ENCODE measurements at places on chromosomes 13 and 19. TPM values are rescaled to one million over a fixed set of nuclear protein-coding genes. Genes with fewer than 3 reads are reported as not detected.

DNA sequence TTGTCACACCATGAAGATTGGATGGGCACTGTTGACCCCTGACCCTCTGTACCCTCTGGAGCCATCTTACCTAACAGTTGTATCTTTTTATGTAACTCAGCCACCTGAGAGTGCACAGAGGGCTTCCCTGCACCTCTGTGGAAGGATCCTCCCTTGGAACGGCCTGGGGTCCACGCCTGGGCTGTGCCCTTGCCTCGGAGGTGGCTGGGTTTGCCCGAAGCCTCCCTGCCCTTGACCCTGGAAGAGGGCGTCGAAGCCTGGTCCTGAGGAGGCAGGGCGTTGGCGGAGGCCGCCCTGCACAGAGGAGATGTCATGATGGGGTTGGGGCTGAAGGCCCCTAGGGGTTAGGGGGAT lies 241 bp downstream of the ODAD3 start:
- no peak for DNase-seq

ZNF181 gene
- total RNA-seq = 15.6 TPM

DNA sequence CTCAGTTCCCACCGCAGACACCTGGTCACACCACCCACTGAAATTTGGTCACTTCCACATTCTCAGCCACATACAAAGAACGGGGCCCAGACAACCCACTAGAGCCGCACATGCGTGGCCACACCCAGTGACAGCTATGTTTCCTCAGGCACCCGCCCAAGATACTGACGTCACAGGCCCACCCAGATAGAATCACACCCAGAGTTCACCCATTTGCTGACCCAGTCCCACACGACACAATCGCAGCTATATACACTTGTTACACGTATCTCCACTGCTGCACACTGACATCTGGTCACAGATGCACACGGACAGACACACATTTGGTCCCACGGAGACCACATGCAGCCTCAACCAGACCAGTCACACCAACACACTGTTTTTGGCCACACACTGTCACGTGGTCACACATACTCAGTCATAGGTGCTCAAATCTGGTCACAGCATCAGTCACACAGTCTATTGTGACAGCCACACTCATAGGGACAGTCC lies 2.9 kb downstream of the NUMBL start:
- DNase-seq = no peak

DNA sequence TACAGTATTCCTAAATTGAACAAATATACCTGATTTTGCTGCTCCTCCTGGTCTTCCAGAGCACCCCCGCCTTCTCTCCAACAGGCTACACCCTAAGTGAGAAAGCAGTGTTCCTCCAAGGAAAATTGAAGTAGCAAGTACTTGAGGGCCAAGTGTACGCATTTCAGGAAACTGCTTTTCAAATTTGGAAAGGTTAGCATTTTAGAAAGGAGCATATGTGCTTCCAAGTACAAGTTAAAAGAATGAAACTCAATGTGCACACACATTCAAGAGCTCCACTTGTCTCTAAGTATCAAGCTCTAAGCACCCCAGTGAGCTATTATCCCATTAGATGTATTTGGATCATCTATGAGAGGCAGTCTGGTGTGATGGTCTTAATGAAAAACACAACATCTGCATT lies 25.8 kb downstream of the LHFPL6 start:
- no peak for DNase-seq

- no peak for DNase-seq
These were observed 87.6 kb upstream of the ZNF91 start for GRCh38 chr19:23482829-23483228.

GRCh38 chr13:40963927-40964326 lies 55.2 kb downstream of the ELF1 start:
- no peak for DNase-seq

TGFB1 gene
- 59.4 TPM for total RNA-seq

- DNase-seq = no peak
These were observed 81.0 kb downstream of the GPR12 start for GRCh38 chr13:26679411-26680122.

ZNF799 gene
- total RNA-seq = 3.8 TPM

LINGO3 gene
- total RNA-seq = not detected

DNA sequence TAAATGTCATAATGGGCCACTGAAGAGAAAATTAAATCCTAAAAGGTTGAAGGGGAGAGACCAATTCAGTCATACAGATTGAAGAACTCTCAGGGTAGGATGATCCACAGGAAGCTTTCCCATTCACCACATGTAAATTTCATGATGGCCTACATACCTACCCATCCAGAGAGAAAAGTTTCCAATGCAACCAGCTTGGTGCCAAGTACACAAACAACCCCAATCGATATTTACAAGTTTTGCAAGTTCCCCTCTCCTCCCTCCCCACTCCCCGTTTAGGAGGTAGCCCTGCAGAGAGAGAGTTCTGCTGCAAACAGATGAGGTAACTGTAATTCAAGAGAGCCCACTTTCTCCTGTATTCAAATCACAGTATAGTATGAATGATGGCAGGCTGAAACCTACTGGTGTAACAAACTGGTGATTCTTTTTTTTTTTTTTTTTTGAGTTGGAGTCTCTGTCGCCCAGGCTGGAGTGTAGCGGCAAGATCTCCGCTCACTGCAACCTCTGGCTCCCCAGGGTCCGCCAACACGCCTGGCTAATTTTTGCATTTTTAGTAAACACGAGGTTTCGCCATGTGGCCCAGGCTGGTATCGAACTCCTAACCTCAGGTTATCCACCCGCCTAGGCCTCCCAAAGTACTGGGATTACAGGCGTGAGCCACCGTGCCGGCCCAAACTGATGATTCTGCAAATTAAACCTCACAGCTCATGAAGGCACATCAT lies 14.4 kb downstream of the FOXO1 start:
- no peak for DNase-seq

ZNF8 gene
- total RNA-seq = 8.6 TPM

DNA sequence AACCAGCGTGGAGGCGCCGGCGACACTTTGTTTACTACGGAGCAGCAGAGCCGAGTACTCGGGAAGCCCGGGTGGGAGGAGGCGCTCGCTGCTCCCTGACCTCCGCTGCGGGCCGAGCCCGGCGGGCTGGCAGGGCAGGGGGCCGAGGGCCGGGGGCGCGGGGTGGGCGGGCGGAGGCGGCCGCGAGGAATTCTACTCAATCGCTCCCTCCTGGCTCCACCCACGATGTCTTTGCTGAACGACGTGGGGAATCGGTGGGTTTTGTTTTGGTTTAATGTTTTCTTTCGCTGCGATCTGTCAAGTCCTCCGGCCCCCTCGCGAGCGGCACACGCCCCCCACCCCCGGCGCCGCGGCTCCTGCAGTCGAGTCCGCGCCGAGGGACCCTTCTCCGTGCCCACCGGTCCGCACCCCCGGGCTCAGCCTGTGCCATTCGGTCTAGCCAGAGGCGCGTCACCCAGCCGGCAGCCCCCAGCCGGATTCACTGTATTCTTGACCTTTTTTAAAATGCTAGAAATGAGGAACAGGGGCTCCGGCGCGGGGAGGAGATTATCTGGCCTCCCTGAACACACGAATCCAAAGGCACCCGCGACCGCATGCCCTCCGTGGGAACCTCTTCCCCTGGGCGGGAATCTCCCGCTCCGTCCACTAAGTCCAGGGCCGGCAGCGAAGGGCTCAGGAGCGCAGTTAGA lies 636 bp upstream of the FOXO1 start:
- DNase-seq = no peak

- no peak for DNase-seq
These were observed 35.0 kb upstream of the VWA8 start for GRCh38 chr13:41995946-41996345.

ZNF221 gene
- 4.1 TPM for total RNA-seq

DNA sequence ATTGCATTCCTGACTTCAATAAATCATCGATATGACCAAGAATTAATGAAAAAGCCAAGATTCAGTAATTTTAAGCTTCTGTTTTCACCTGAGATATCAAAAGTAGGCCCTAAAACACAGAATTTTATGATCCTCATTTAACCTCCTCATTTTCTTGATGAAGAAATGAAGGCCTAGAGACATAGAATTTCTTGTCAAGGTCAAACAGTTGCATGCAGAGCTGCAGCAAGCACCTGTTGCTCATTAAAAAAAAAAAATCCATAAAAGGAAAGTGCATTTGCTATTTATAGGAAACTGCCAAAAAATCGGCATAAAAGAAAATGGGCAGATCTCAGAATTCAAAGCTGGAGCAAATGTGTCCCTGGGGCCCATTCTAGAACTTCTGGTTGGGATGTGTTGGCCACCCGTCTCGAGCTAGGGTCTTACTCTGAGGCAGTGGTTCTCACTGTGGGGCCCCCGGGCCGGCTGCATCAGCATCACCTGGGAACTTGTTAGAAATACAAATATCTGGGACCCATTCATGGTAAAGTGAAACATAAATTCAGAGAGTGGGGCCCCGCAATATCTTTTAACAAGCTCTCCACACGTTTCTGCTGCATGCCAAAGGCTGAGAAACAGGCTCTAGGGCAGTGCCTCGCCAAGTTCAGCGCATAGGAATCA lies 224.7 kb upstream of the UBL3 start:
- DNase-seq = no peak

PLK5 gene
- total RNA-seq = not detected

DNA sequence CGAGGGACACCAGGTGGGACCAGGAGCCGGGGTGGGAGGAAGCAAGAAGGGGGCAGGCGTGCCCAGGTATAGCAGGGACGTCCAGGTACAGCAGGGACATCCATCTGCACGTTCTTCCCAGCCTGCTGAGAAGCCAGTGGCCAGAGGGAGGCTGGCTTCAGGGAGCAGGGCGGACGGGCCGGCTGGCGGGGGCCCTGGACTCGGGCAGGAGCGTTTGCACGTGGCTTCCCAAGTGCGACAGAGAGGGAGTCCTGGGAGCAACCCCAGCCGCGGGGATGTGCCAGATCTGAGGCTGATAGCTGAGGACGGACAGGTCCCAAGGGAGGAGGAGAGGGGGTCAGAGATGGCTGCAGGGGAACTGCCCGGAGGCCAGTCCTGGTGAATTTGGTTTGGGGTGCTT lies 36.7 kb downstream of the MYO9B start:
- no peak for DNase-seq

DNA sequence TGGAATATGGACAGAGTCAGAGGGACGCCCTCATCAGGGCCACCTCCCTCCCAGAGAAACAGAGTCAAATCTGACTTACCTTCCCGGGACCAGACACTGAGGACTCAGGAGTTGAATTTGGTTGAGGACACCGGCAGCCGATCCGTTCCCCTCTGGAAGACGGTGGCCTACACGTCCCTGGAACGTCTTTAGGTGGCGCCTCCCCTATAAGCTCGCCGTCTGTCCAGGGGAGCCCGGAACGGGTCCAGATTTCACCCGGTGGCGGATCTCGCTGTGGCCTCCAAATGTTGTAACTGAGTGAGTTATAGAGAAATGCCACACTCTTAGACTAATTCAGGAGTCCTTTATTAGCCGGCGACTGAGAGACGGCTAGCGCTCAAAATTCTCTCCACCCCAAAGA lies 9.0 kb downstream of the TNFSF14 start:
- no peak for DNase-seq

DNA sequence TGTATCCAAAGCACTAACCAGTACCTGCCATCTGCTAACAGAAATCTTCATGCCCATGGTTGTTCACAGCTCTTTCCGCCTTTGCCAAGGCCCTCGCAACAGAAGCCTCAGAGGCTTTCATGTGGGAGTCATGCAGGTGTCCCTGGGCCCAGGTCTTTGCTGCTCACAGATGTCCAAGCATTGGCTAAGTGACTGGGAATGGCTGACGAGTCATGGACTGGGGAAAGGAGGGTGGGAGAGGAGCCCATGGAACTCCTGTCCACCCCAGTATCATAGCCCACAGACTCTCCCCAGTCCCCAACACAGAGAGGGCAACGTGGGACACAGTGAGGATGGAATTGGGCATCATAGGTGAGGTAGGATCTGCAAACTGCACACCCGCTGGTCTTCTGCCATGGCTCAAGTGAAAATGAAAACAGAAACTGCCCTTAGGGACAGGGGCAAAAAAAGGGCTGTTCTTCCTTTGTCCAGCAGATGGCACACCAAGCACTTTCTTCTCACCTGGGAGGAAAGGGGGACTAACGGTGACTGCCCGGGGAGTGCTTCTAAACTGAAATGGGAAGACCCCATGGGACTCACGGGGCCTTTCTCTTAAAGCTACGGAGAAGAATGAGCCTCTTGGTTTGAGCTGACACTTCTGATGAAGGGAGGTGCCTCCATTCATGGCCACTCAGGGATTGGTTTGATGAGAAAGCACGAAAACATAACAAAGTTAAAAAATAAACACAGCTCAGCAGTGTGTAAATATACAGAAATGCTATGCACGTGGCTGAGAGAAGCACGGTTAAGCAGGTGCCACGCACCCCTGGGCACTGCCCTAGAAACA lies 11.1 kb upstream of the DHRS12 start:
- no peak for DNase-seq

DNA sequence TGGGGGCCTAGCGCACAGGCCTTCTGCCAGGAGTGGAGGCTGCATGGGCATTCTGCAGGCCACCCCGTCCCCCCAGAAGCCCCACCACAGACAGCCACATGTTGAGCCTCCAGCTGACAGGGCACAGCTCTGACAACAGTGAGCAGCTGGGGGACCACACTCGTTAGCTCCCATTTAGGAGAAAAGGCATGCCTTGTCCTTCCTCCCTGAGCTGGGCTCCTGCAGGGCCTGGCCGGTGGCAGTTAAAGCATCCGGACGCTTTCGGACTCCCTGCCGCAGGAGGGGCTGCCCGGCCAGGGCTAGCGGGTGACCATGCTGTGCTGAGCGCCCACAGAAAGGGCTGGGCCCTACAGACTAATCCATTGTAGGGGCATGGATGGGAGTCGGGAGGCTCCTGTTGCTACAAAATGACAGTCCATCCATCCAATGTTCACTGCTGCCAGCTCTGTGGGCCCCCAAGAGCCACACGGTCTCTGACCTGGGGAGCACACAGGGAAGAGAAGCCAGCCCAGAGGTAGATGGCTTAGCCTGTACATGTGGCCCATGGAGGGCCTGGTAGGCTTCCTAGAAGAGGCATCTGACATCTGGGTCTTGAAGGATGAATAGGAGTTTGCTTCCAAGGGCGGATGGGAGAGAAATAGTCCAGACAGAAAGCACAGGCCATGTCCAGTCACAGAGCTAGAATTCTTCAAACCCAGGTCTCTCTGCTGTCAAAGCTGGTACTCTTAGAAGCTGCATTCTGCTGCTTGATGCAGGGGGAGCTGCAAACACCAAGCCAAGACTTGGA lies 116.5 kb upstream of the VSTM2B start:
- no peak for DNase-seq

GRCh38 chr13:99655351-99656091 lies 154.2 kb downstream of the TM9SF2 start:
- no peak for DNase-seq

- DNase-seq = no peak
These were observed 10.2 kb downstream of the NPHS1 start for GRCh38 chr19:35841961-35842595.

DNA sequence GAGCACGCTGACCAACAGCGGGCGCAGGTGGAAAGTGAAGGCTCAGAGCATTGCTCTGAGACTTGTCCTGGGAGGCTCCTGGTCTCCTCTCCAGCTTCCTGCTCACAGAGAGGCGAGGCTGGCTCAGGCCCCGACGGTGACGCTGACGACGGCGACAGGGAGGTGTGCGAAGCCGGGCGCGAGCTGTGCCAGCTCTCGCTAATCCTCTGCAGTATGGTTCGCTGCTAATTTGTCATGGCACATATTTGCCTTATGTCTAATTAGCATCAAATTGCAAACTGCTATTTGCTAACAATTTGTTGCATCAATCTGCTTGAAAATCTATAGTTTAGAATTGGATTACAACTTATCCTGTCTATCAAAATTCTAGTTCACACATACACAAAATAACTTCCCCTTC lies 469.8 kb upstream of the ZNF507 start:
- no peak for DNase-seq

Data from glomerular endothelial cell (primary cell).